Daoy (cell line): ENCODE measurements at places on chromosomes 3 and 15. TPM values are rescaled to one million over a fixed set of nuclear protein-coding genes. Genes with fewer than 3 reads are reported as not detected.

Gene ALCAM
- 94.2 and 102 TPM in 2 replicates for total RNA-seq

Gene SLC15A2
- 0.15 and 0.17 TPM in 2 replicates for total RNA-seq

Gene HIGD2B
- not detected in 2 replicates for total RNA-seq

Gene CATSPER2
- total RNA-seq: 2.3 and 3.8 TPM in 2 replicates

Gene CPN2
- not detected in 2 replicates for total RNA-seq
